ENCODE measurements at places on chromosomes 12 and 14.

DNA sequence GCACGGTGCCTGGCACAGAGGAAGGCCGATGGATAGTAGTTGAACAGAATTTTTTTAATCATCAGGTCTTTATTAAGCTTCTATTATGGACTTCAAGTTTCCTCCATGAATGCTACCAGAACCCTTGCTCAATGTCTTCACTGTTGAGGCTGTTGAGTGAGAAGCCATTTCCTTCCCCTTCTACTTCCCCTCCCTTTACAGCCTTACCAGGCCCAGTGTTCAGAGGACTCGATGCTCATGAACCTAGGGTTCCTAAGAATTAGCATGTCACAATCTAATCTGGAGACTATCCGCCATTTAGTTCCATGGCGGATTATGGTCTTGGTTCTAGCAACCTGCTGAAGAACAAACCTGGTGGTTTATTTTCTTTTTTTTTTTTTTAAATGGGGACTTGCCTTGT is 17.7 kb downstream of the ETV6 start:
- DNase-seq: no peak

GRCh38 chr12:120472521-120472920 is 3.0 kb upstream of the SRSF9 start:
- DNase-seq: no peak

DNA sequence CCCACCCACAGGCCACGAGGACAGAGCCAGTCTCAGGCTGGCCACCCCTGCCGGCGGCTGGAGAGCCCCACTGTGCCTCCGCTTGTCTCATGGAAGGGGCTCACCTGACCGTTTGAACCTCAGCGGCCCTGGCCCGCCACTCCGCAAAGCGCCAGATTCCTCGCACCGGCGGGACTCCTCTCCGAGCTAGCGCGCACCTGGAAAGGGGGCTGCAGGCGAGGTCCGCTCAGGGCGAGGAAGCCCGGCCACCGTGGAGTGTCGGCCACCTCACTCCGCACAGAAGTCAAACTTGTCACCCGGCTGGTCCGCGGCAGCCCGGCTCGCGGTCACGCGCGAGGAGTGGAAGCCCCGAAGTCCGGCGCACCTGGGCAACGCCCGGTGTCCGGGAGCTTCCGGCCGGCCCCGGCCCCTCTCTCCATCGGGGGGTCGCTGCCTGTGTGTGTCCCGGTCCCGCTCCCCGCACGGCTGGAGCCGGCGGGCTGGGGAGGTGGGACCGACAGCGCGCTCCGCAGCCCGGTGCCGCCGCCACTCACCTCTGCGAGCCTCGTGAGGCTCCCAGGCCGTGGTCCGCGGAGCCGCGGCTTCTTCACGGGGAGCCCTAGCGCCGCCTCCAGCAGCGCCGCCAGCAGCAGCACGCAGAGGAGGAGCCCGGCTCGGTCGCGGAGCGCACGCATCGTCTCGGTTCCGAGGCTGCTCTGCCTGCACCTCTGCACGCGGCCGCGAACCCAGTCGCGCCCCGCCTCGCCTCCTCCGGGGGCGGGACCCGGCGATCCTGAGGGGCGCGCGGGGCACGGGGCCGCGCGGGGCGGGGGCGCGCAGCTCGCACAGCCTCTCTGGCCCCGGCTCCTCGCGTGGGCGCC is at the start of gene ISM2:
ISM2 (minus strand) TSS at position 697 of the 860 bp plus-strand sequence; CDS start at position 674, 23 bp downstream.
- peak; percentile 56 for DNase-seq

- DNase-seq: peak; percentile 24
Observed at GRCh38 chr14:52551696-52552062, 626 bp downstream of the TXNDC16 start.

DNA sequence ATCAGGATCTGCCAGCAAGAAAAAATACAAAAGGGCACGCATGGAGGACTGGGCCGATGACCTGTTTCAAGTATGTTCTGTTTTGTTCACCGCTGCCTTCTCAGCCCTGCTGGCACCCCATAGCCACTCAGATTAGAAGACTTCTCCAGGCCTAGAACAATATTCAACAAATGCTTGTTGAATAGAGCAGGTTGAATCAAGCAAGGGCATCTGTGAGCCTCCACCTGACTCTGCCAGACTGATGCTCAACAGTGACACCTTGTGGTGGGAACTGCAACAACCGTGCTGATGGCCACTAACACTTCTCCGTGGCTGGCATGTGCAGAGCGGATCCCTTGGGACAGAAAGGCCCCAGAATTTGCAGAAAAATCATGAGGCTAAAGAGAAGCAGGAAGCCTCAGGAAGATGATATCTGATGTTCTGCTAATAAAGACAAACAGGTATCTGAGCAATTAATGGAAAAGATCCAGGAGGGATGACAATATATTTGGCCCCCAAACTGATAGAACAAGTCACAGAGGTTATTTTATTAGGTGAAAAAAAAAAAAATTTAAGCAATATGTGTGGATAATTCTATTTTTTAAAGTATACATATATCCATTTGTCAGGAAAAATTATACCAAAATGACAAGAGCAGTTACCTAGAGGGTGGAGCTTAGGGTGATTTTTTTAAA is 114.3 kb downstream of the KSR2 start:
- peak; percentile 54 for DNase-seq

- DNase-seq: no peak
Observed at GRCh38 chr12:49661191-49661590, 37.8 kb downstream of the PRPF40B start.

- DNase-seq: peak; percentile 80
Observed at GRCh38 chr12:104314242-104314614, 10.7 kb downstream of the EID3 start.

DNA sequence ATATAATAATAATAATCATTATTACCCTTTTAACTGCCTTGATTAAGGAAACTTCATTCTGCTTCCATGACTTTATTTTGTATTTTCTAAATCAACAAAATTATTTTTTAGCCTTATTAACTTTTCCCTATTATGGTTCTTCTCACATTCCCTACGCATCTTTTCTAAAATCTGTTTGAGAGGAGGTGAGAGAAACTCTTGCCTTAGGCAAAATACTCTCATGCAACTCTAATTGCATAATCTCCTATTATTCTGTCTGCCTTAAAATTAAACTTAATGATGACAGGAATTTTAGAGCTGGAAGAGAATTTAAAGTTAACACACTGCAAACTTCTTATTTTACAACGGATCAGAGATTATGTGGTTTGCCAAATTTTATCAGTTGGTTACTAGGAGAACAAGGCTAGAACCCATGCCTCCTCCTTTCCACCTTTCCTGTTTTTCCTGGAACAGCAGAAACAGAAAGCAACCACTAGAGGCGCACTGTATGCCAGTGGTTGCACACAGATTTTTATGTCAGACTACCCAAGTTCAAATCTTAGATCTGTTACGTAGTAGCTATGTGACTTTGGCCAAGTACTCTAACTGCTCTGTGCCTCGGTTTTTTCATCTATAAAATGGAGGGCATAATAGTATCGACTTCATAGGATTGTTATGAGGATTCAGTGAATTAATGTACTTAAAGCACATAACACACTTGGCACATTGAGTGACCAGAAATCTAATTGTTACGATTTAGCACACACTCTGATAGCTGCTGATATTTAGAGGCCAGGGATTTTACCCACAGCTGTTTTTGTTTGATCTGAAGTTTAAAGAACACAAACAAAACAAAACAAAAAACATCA is 4.3 kb upstream of the BRMS1L start:
- peak; percentile 68 for DNase-seq

GRCh38 chr12:53174881-53175491 is 5.5 kb upstream of the ZNF740 start:
- DNase-seq: peak; percentile 38

DNA sequence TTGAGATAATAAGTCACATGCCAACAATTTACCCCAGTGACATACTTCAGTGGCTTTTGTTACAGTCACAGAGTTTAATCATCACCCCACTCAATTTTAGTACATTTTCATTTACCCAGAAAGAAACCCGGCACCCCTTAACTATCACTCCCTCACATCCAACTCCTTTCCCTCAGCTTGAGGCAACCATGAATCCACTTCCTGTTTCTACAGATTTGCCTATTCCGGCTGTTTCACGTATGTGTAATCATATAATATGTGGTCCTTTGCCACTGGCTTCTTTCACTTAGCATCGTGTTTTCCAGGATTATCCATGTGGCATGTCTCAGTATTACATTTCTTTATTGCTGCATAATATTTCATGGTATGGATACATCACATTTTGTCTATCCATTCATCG is 147.5 kb downstream of the CFAP54 start:
- no peak for DNase-seq

- no peak for DNase-seq
Observed at GRCh38 chr14:100042286-100042685, 22.9 kb upstream of the EVL start.

GRCh38 chr12:123265851-123266678 is 5.6 kb downstream of the CDK2AP1 start:
- DNase-seq: no peak

DNA sequence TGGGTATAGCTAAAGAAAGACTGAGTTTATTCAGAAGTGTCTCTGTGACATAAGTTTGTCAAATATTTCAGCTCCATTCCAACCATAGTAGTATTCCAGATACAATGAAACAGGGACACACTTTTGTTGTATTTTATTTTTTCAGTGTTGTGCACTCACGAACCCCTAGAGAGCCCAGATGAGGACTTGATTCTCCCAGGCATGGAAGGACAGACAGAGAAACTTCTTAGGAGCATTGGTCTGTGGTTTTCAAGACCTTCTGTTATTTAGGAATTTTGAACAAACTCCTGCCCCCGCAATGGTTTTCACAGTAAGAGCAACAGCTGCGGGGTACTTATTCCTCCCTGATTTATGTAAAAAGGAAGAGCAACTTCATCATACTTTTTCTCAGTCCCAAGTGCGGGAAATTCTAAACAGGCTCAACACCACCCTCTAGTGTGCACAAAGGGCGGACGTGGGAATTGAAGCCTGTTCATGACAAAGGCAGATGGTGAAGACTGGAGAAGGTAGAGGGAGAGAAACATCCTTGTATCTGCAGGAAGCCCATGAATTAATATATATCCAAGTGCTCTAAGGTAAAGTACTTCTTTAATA is 147.6 kb downstream of the PAH start:
- DNase-seq: peak; percentile 51

GRCh38 chr12:93813972-93814821 is 137.0 kb downstream of the CRADD start:
- DNase-seq: no peak

- no peak for DNase-seq
Observed at GRCh38 chr14:106396999-106397398, 870.6 kb downstream of the TMEM121 start.

GRCh38 chr12:71760471-71760870 is 5.8 kb downstream of the RAB21 start:
- DNase-seq: no peak

DNA sequence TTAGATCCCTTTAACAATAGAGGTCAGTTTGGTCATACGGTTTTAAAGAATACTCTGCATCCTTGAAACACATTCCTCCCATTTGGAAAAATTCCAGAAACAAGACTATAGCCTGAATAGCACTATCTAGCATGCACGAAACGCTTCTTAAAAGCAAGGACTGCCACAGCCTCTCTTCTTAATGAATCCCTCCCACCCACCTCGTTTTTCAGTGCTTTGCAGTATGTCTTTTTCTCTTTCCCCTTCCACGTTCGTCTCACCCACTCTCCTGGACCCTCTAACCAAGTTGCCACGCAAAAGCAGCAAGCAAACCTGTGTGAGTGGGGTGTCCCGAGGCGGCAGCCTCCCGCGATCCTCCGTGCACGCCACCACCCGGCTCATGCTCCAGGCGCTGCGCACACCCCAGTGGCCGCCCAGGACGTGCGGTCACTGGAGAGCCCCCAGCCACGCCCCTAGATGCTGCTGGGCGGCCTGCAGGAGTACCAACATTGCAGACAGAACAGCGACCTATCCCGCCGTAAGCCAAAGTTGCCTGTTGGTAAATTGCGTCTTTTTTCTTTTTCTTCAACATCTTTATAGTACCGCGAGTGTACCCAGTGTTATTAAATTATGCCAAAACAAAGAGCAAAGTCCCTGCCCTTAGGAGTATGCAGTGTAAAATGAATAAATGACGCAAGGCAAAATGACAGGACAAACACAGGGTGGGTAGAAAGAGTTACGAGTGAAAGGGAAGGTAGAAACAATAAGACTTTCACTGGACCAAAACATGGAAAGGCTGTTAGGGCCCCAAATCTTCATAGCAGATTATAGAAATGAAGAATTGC is at the start of gene SLC38A4:
SLC38A4 (minus strand) TSS at position 407 of the 824 bp plus-strand sequence. CDS start 32,926 bp downstream, outside the sequence.
- no peak for DNase-seq

DNA sequence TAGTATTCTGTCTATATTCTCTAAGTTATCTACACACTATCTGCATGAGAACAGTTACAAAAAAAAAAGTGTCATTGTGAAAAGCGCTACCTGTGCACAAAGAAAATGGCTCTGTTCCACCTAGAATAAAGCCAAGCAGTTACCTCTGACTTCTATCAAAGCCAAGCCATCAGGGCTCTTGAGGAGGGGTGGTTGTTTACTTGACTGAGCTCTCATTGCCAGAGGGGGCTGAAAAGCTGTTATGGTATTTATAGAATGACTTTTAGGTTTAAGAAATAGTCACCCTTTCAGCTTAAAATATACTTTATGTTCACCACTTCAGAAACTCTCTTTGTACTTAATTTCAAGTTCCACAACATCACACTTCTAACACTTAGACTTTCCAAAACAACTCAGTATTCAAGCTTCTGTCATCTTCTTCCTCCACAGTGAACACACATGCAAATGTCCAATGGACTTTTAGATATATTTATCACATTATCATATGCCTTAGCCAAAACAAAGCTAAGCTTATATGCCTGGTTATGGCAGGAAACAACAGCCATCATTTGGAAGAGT is 7.5 kb downstream of the ITPR2 start:
- DNase-seq: no peak

GRCh38 chr12:60539592-60539991 is 943.8 kb downstream of the SLC16A7 start:
- DNase-seq: no peak

DNA sequence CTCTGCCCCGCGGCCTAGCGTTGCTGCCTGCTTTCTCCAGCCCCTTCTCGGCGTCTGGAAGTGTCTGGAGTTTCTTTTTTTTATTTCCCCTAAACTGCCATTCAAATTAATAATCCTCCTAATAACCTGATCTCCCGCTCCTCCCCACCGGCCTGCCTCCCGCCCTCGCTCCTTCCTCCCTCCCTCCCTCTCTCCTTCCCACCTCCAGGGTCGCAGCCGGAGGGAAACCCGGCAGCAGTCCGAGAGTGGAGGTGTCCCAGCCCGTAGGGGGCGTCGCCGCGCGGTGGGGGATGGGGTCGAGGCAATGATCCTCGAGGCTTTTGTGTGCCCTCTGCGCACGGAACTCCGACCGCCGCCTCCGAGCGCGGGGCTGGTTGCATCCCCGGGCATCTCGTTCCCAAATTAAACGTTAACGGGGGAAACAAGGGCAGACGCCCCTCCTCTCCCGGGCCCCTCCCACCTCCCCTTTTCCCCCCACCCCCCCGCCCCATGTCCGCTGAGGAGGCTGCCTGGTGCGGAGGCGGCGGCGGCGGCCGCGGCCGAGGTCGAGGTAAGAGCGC is 1.0 kb upstream of the SOCS2 start:
- DNase-seq: peak; percentile 64

- no peak for DNase-seq
Observed at GRCh38 chr12:54159589-54159988, 29.2 kb downstream of the SMUG1 start.

GRCh38 chr12:70823182-70823976 is 97.2 kb downstream of the PTPRR start:
- peak; percentile 22 for DNase-seq

GRCh38 chr14:75577729-75578101 is 705 bp upstream of the FLVCR2 start:
- peak; percentile 85 for DNase-seq

GRCh38 chr14:98323836-98324235 is 948.2 kb downstream of the BCL11B start:
- no peak for DNase-seq
